SHP77 treated with DMSO at 0.1 percent for 48 hours (cell line): ENCODE measurements at places on chromosomes 7 and 10.

DNA sequence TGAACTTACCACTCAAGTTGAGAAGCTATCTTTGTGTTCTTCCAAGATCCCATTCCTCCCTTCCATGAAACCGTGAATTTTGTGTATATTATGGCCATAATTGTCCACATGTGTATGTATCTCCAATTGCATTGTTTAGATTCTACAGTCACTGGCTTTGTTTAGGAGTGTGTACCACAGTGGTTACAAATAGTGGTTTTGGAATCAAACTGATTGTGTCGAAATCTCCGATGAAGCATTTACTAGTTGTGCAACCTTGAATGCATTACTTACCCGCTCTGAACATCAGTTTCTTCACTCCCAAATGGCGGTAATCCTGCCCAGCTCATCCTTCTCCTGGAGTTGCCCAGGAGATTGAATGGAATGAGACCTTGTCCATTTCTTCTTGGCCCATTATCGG is 145.0 kb upstream of the ZNF32 start:
- no peak for DNase-seq

- DNase-seq, result no peak
Observed at GRCh38 chr7:1802899-1803298, 132.8 kb downstream of the ELFN1 start.

- DNase-seq, result no peak
Observed at GRCh38 chr7:16951483-16952080, 69.8 kb upstream of the AGR3 start.

DNA sequence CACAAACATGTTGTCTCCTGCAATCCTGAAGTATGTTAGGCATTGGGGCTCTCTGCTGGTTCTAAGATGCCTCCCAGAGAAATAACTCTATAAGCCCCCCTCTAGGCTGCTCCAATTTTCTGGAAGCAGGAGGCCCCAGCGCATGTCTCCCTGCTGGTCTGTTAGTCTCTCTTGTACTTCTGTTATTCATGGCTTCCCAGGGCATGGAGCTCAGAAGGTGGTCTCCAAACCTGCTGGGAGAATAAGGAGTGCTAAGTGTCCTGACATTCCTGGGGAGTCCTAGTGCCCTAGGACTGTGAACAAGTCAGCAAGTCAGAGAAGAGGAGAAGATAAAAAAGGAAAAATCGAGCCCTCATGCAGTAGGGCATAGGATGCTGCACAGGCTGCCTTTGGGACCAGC is 70.5 kb upstream of the EFCAB10 start:
- no peak for DNase-seq

GRCh38 chr10:61655335-61655851 is 7.3 kb upstream of the CABCOCO1 start:
- no peak for DNase-seq

DNA sequence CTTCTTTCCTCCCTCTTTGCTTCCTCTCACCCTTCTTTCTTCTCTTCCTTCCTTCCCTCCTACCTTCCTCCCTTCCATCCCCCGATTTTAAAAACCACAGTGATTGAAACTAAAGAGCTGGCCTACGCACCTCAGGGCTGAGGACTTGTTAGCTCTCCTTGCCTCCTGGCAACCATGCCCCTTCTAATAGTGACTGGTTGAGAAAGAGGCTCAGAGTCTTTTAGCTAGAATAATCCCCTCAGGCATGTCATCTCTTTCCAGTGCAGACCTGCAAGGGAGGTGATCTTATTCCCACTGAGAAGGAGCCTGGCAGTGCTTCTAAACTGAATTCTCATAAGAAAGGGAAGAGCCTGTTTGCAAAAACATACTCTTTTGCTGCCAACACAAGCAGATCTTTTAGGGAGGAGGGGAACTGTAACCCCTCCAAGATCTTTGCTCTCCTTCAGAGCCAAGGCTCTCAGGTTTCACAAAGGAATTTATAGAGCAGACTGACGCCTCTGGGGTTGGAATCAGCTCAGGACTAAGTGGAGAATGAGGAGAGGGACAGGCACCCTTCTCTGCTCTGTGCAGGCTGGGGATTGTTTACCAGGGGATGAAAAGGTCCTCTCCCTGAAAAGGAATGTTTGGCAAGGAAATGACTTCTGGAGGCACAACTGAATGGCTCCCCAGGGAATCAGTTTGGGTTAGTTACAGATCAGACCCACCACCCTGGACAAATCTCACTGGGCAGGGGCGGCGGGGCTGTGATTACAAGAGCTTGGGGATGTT is 9.4 kb upstream of the ANKRD1 start:
- no peak for DNase-seq

- DNase-seq, result no peak
Observed at GRCh38 chr10:6283655-6284054, 80.9 kb downstream of the PFKFB3 start.

GRCh38 chr10:110437761-110438341 is 59.9 kb upstream of the DUSP5 start:
- DNase-seq, result no peak

- DNase-seq, result no peak
Observed at GRCh38 chr7:70460562-70460961, 671.4 kb upstream of the GALNT17 start.

DNA sequence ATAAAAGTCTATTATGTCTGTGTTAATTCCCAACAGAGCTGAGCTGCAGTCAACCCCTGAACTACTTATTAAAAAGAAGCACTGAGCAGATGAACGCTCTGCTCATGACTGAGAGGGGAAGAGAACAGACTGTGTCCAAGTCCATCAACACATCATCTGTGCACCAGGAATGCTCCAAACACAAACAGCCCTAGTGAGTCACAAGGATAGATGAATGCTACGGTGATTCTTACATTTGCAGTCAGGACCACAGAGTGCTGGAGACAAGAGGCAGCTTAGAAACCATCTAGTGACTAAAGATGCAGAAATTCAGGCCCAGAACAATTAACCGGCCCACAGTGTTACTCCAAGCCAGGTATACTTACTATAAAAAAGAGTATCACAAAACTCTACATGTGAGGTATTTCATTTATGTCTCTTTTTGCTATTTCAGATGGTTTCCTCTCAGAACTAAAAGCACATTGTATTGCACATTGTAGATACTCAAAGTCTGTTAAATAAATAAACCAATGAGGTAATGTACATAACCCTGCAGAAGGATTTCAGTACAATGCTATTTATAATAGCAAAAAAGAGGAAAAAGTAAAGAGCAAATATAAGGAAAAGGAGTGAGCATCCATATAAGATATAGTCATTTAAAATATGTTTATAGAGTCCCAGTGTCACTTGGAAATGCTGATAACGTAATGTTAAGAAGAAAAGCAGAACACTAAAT is 159.2 kb downstream of the KCNMA1 start:
- DNase-seq, result no peak

GRCh38 chr7:140403878-140404564 is at the start of gene RAB19:
Gene RAB19, plus strand, starts transcription at chr7:140404058. Its CDS starts 3,589 bp downstream, at chr7:140407647.
- DNase-seq, result no peak

GRCh38 chr7:16609842-16610450 is 35.6 kb downstream of the ANKMY2 start:
- DNase-seq, result no peak

GRCh38 chr7:30469303-30469702 is 9.3 kb downstream of the NOD1 start:
- peak; percentile 77 for DNase-seq

DNA sequence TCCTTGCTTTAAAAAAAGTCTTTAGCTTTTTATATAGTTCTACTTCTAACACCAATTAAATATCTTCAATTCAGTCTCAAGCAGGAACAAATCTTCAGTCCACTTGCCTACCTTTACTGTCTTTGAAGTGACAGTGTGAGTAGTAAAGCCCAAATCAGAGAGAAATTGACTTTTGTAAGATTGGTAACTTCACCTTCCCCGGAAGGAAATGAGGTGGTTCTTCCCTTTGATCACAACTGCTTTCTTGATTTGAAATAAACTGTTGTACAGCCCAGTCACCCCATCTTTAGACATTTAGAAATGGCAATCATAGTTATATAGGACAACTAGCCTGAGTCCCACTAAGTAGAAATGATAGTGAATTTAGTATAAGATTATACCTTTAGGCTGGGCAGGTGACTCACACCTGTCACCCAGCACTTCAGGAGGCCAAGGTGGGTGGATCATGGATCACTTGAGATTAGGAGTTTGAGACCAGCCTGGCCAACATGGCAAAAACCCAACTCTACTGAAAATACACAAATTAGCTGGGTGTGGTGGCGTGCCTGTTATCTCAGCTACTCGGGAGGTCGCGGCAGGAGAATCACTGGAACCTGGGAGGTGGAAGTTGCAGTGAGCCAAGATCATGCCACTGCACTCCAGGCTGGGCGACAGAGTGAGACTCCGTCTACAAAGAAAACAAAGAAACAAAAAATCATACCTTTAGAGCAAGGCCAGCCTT is 4.7 kb downstream of the FAS start:
- DNase-seq, result no peak
